ENCODE measurements at places on chromosomes 3 and 15.

- DNase-seq: no peak
These were observed 955 bp downstream of the CDCP1 start for GRCh38 chr3:45145223-45145622.

DNA sequence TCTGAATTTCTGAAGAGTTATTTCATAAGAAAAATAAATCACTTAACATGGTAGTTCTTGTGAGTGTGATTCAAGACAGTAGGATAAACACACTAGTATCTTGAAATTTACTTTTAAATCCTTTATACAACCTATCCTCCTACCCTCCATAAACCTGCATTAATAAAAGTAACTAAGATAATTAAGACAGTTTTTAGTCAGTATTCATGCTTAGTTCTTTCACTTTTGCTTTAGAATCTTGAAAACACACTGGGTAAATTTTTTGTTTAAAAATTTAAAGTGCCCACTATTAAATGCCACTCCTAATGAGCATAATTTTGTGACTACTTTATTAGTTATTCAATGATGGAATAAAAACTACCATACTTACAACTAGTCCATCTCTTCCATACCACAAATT, 28.8 kb downstream of the GOLIM4 start:
- DNase-seq: no peak

DNA sequence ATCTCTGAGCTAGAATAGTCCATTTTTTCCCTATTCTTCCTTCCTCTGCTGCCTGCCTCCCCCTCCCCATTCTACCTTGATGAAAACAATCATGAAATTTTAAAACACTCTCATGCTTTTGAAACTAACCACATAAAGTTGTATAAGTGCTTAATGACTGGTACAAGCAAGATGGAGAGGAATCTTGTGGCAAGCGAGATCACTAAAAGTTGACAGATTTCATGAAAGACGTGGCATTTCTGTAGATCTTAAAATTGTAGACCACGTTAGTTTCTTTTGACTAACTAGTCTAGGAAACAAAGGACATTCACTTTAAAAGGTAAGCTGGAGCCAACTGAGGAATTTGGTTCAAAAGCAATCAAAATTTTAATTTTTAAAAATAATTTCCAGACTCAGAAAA, 35.4 kb downstream of the HHLA2 start:
- DNase-seq: no peak

GRCh38 chr15:97875513-97876280, 84.8 kb upstream of the ARRDC4 start:
- DNase-seq: no peak

DNA sequence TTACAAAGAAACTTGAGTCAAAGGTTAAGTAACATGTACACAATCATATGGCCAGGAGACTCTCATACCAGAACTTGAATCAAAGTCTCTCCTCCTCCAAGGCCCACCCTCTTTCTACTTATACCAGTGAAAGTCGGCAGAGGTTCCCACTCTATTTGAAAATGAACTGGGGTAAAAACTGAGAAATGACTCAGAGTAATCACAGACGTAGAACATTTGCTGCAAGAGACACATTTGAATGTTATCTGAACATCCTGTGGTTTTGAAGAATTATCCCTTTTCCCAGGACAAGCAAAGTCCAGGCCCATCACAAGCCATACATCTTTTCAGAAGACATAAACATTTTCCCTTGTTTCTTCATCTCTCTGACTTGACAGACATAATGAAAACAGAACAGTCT, 55.8 kb downstream of the SHOX2 start:
- DNase-seq: no peak

DNA sequence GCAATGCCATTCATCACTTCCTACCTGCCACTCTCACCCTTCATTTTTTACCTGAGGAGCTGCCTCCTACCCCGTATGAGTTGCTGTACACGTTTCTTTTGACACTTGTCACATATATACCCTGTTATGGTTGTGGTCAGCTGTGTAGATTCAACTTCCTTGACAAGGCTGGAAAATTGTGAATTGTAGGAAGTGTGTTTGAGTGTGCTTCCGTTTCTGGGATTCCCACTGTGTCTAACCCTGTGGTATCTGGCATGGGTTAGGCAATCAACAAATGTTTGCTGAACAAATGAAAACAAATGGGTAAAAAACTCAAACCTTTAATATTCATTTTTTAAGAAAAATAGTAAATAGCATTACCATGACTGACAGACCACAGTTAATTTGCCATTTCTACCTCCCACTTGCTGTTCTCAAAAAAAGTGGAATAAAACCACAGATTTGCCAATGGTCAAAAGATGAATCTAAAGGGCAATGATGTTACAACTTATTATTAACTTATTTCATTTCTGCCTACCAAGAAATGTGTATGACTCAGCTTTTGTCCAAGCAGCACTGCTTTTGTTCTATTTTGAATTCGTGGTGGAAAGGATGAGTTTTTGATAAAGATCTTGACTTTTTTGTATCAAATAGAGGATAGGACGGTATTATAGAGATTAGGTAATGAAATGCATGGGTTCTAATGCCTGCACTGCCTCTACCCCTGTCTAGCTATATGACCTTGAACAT, 404.6 kb downstream of the LPP start:
- no peak for DNase-seq

- DNase-seq: no peak
These were observed 15.9 kb upstream of the COPG1 start for GRCh38 chr3:129233538-129233937.

DNA sequence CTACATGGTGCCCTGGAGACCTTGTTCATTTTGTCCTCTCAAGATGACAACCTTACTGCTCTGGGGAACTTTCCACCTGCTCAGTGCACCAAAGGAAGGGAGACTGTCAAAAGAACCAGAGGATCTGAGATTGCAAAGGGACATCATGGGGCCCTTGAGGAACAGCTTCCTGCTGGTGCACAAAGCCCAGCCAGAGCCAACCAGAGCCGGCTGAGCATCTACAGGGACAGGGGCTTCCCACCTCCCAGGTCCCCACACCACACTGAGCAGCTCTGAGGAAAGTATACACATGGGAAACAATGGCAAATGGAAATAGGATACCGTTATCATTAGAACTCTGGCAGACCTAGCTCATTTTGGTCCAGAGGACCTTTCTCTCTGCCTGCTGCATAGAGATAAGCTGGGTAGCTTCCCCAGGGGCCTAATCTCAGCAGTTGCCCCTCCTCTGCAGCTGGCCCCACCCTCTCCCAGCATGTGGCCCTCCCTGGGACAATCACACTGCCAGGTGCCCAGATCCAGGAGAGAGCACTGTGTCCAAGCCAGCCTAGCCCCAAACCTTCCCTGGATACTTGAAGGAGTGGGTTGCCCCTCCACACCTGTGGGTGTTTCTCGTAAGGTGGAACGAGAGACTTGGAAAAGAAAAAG, 123.4 kb upstream of the PRR20G start:
- DNase-seq: no peak

DNA sequence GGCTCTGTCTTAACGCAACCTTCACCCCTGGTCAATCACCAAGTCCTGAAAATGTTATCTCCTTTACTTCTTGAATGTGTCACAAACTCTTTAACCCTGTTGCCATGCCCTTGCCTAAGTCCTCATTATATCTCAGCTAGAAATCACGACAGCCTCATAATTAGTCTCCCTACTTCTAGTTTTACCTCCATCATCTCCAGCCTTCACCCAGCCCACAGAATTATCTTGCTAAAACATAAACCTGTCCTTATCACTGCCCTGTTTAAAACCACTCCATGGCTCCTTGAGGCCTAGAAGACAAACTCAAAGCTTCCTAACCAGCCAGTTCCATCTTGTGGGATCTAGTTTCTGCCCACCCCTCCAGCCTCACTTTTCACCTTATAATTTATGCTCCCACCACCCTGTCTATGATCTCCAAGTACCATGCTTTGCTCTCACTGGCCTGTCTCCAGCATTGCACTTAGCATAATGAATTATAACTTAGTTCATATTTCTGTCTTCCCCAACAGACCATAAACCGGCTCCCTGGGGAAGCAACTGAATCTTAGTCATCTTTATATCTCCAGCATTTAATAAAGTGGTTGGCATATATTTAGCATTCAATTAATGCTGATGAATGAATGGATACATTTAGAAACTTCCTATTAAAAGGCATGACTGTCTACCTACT, 39.2 kb downstream of the GPR176 start:
- DNase-seq: no peak

DNA sequence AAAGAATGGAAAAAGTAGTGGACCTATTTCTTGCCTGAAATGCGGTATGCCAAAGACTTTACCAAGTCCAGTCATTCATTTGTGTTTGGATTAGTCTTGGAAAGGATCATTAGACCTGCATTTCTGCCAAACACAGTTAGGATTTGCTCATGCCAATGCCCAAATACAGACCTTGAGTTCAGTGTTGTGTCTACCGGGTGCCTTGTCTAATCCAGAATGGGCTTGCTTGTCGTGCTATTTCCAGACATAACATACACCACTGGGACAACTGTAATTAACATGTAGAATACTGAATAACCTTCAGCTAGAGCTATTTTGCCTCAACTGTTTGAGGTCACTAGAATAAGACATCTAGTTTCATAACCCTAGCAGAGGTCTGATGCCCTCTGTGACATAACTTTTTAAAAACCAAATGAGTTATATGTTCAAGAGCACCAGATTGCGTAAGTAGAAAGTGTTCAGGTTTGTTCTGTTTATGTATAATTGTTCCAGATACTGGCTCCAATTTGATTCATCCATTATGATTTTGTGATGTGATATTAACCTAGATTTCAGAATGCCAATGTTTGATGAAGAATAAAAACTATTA, 145.3 kb upstream of the DPH6 start:
- no peak for DNase-seq

DNA sequence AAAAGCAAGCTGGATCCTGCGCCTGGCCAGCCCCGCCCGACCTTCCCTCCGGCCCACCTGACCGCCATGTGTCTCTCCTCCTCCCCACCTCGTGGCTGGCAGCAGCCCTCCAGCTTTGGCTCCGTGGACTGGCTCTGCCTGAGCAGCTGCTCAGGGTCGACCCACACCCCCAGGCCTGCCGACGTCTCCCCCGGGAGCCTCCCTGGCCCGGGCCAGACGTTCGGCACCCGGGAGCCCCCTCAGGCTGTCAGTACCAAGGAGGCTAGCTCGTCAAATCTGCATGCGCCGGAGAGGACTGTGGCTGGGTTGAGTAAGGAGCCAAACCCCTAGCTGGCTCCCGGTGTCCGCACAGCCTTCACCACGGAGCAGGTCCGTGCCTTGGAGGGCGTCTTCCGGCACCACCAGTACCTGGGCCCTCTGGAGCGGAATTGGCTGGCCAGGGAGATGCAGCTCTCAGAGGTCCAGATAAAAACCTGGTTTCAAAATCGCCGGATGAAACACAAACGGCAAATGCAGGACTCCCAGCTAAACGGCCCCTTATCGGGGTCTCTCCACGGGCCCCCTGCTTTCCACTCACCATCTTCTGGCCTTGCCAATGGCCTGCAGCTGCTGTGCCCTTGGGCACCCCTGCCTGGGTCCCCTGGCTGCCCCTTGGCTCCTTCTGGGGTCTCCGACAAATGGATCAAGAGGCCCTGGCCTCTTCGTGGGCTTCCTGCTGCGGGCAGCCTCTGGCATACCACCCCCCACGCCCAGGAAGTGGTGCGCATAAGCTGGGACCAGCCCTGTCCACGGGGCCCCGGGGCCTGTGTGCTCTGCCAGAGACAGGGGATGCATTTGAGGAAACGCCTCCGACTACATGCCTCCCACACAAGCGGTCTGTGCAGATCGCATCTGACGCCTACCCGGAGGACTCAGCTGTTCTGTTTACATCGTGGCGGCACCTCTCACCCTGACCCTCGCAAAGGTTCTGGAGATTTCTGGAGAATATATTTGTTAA, 345.0 kb downstream of the ZNF385D start:
- peak; percentile 70 for DNase-seq

- no peak for DNase-seq
These were observed 15.5 kb upstream of the ATP8B4 start for GRCh38 chr15:50134524-50135024.

- DNase-seq: no peak
These were observed 40.0 kb downstream of the CTXND1 start for GRCh38 chr15:80211976-80212375.
